ENCODE measurements at places on chromosomes 3 and 15. TPM values are rescaled to one million over a fixed set of nuclear protein-coding genes. Genes with fewer than 3 reads are reported as not detected.

Gene IP6K2
- total RNA-seq: 53.5 TPM

Gene CSPG4
- 109 TPM for total RNA-seq

Gene EPHA6
- total RNA-seq: under 0.01 TPM

Gene COL6A5
- total RNA-seq: under 0.01 TPM

Gene AMOTL2
- total RNA-seq: 74.6 TPM

Gene MORC1
- total RNA-seq: not detected

Gene ZDHHC19
- total RNA-seq: not detected

Gene MEIS2
- total RNA-seq: 31.0 TPM

Gene ATP13A5
- total RNA-seq: not detected

Gene PROK2
- total RNA-seq: not detected

Gene SLC27A2
- total RNA-seq: 0.66 TPM

Gene WDR49
- 0.26 TPM for total RNA-seq

Gene IQCH
- total RNA-seq: 5.0 TPM

Gene GAP43
- under 0.01 TPM for total RNA-seq

Gene C3orf70
- 0.33 TPM for total RNA-seq

Gene MEX3B
- total RNA-seq: 8.1 TPM

Gene CSNK1G1
- total RNA-seq: 29.3 TPM

Gene SCN5A
- 0.50 TPM for total RNA-seq

Gene ARPIN
- total RNA-seq: 13.2 TPM

Gene C3orf20
- not detected for total RNA-seq

Gene NPAP1
- not detected for total RNA-seq

Gene SLC22A13
- 0.33 TPM for total RNA-seq

Gene CPEB1
- total RNA-seq: 62.3 TPM

Gene SPG11
- total RNA-seq: 95.9 TPM

Gene TERC
- total RNA-seq: 210 TPM

Gene CACNA2D3
- 0.77 TPM for total RNA-seq

Gene PATL2
- total RNA-seq: 1.3 TPM

Gene SPINK8
- total RNA-seq: not detected

Gene TMEM44
- total RNA-seq: 14.9 TPM

Gene SERPINI2
- total RNA-seq: not detected

Gene HEMK1
- 12.7 TPM for total RNA-seq

Gene PRSS50
- not detected for total RNA-seq

Gene IL5RA
- not detected for total RNA-seq

Gene TM6SF1
- 2.3 TPM for total RNA-seq

Gene GOLGA8T
- total RNA-seq: 0.26 TPM

Gene PP2D1
- not detected for total RNA-seq

Gene ALG1L2
- total RNA-seq: 0.50 TPM

Gene HERC2
- 37.0 TPM for total RNA-seq

Gene SAMD7
- total RNA-seq: not detected

Gene GRK7
- not detected for total RNA-seq

Gene ISLR2
- not detected for total RNA-seq

Gene ZNF80
- total RNA-seq: not detected

Gene CHRM5
- not detected for total RNA-seq

Gene GRAMD1C
- 2.1 TPM for total RNA-seq

Gene C3orf22
- total RNA-seq: not detected

Gene EFHB
- 1.0 TPM for total RNA-seq

Gene GRM7
- not detected for total RNA-seq

Gene ITGA11
- 29.6 TPM for total RNA-seq

Gene FSTL1
- 309 TPM for total RNA-seq

Gene RSRC1
- total RNA-seq: 43.1 TPM

Gene MYLK
- total RNA-seq: 740 TPM

Gene CHSY1
- 26.7 TPM for total RNA-seq

Gene UBE2Q2
- total RNA-seq: 55.7 TPM

Gene CYP19A1
- total RNA-seq: 3.9 TPM

Gene CXCR6
- total RNA-seq: not detected

Gene TGM5
- not detected for total RNA-seq

Gene PSMA4
- 195 TPM for total RNA-seq

Data from fibroblast of lung (primary cell).